ENCODE measurements at places on chromosomes 12 and 14. TPM values are rescaled to one million over a fixed set of nuclear protein-coding genes. Genes with fewer than 3 reads are reported as not detected.

Gene SLC6A12
- total RNA-seq, result not detected

Gene KLRC2
- not detected for total RNA-seq

Gene OR4K13
- total RNA-seq, result not detected

Gene SLCO1A2
- not detected for total RNA-seq

Gene KERA
- total RNA-seq, result not detected

Gene HSPB8
- 32.3 TPM for total RNA-seq

Gene MANSC1
- 10.1 TPM for total RNA-seq

Gene DTX3
- total RNA-seq, result 8.0 TPM

Gene PROX2
- not detected for total RNA-seq

Gene ZBTB25
- 2.4 TPM for total RNA-seq

Gene KCNMB4
- total RNA-seq, result 0.51 TPM

Gene IL22
- not detected for total RNA-seq

Gene DHRS4
- 33.1 TPM for total RNA-seq

Gene MARK3
- 47.5 TPM for total RNA-seq

Gene GUCY2C
- total RNA-seq, result not detected

Gene ADAMTS20
- under 0.01 TPM for total RNA-seq

Gene NACA
- total RNA-seq, result 1,115 TPM

Gene CELA1
- not detected for total RNA-seq

Gene ADGRD1
- total RNA-seq, result not detected

Gene SIX4
- 11.4 TPM for total RNA-seq

Gene WDR20
- 12.4 TPM for total RNA-seq

Gene RAD51AP1
- 62.7 TPM for total RNA-seq

Gene SPATS2
- total RNA-seq, result 14.9 TPM

Gene EML1
- 10.1 TPM for total RNA-seq

Gene DAO
- total RNA-seq, result not detected

Gene MIS18BP1
- total RNA-seq, result 26.8 TPM
